ENCODE measurements at places on chromosomes 11 and 22.

GRCh38 chr11:99370549-99371216 is 349.9 kb downstream of the CNTN5 start:
- DNase-seq, result peak; percentile 87

DNA sequence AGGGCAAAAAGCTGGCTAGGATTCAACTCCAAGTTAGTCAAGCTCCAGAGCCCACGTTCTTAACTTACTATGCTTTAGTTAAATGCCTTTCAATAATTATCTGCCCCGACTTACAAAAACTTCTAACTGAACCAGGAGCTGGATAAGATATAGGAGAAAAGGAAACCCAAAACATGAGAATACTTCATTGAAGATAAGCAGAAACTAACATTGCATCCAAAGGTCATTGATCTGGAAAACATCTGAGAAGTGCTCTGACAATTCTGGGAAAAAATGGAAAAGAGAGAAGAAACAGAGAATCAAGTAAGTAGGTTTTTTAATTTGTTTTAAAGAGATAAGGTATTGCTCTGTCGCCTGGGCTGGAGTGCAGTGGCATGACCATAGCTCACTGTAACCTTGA is 27.2 kb downstream of the ACAT1 start:
- no peak for DNase-seq

DNA sequence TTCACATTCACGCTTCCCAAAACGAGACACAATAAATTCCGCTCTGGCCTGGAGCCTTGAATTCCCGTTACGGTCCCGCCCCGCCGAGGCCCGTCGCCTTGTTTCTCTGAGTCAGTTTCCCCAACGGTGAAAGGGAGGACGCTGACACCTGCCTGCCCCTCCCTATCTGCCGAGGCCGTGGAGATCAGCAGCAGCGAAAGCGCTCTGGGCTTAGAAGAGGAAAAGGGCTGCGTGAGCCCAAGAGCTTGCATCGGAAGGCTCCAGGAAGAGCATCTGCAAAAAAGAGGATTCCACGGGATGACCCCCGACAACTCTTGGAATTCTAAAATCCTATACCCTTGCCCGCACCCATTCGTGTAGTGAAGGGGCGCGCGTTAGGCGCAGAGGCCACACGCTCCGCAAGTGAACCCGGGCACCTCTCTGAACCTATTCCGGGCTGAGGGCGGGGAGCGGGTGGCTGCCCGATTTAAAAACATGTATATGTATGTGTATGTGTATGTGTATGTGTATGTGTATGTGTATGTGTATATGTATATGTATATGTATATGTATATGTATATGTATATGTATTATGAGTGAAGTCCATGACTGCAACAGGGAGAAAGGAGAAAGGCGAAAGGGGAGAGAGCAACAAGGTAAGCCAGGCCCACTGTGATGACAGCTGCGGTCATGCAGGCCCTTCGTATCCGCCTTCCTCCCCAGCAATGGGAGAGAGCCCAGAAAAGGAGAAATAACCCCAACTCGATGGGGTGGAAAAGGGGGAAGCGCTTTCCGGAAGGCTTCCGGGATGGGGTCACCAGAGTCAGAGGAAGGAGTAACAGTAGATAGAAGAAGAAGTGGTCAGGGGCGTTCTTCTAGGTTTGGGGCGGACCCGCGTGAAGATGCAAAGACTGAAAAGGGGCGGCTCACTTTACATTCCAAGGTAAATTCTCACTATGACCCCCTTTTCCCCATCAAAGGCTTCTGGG is 948 bp upstream of the MRTFA start:
- DNase-seq, result peak; percentile 25

GRCh38 chr22:23893121-23893944 is 850 bp upstream of the MIF start:
- no peak for DNase-seq

DNA sequence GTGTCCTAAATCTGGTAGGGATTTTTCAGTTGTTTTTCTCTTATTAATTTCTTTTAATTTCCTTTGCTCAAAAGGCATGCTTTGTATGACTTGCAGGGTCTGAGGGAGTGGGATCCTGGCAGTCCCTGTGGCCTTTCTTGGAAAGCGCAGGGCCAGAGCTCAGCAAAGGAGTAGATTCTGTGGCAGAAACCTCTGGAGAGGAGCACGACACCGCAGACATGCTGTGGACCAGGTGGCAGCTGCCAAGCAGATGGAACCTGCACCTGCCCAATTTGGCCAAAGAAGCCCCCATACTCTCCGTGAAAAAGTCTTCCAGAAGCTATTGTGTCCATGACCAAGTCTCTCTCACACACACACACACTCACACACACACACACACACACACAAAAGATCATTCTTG is 78.9 kb upstream of the FGF3 start:
- DNase-seq, result no peak

DNA sequence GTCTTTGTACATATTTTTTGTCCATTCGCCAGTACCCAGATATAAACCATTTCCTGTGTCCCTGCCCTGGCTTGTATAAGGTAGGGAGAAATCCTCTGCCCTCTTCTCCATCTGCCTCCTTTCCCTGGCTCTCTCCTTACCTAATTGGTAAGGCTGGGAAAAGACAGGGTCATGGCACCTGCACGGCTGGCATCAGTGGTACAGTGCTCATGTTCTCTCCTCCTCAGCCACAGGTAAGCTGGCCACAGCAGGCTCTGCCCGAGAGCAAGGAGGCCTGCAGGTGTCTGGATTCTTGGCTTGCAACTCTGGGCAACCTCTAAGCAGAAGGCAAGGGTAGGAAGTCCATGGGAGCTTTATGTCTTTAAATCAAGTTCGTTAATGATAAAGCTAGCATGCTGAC is 419.9 kb downstream of the BUD13 start:
- no peak for DNase-seq

DNA sequence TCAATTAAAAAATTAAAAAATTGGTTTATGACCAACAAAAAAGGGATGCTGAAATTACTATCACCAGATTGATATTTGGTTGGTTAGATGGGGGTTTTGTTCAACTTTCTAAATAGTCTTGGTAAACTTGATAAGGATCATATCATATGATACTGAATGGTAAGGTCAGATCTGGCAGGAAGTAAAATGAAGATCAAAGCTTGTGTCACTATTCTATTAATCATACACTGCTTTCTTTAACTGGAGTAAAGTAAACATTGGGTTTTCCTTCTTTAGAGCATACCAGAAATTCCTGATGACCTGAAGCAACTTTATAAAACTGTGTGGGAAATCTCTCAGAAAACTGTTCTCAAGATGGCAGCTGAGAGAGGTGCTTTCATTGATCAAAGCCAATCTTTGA is 40.2 kb downstream of the RRM1 start:
- no peak for DNase-seq

DNA sequence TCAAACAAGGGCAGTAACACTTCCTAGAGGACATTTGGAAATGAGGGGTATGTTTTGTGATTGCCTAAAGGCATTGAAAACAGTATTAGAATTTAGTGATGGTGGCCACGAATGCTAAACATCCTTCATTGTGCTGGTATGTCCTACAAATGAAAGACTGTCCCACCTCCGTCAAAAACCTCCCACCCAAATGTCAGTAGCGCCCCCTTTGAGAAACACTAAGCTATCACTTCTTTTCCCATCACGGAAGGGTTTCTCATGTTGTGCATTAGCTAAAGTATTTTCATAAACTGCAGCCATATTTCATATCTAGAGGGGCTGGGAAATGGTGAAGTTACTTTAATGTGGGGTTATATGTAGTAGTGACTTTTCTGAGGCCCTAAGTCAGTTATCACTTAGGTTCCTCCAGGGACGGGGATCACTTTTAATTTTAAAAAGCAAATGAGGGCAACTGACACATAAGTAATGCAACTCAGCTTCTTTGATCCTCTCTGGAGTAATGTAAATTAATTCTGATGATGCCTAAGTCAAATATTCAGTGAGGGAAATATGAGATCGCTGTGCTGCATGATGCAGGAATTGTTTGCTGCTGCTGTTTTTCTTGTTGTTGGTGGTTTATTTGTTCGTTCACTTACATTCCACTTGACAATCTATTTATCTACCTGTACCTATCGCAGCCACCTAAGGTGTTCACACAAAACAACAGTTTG is 1403.4 kb upstream of the TENM4 start:
- no peak for DNase-seq

- peak; percentile 50 for DNase-seq
These were observed 483 bp upstream of the HYLS1 start for GRCh38 chr11:125886997-125887372.

GRCh38 chr11:36452236-36452940 is 57.7 kb downstream of the TRAF6 start:
- DNase-seq, result peak; percentile 43

DNA sequence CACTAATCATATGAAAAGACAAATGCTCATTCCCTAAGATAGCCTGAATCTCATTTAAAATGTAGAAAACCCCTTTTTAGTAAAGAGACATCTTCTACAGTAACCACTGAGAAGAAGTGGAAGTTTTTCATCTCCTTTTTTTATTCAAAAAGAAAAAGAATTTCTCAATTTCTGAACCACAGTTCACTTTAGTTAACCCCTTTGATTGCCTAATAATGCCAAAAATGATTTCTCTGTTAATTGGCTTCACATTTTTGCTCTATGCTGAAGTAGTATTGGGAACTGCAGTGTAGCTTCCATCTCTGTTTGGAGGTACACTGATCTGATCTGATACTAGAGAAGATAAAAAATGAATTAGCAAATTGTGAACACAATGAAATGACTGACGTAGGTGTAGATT is 58.3 kb downstream of the CD44 start:
- DNase-seq, result no peak

DNA sequence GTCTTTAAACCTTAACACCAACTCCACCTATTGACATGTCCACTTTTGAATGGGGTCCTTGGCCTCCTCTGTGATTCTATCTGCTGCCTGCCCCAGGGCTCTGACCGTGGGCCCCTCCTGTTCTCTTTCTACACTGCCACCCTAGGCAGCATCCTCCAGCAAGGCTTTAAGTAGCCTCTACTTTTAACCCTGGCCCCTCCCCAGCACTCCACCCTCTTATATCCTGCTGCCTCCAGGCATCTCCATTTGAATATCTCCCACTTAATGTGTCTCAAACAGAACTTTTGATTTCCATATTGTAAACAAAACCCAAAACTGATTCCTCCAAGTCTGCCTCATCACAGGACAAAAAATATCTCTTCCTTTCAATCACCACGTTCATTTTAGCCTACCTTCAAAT is 90.5 kb upstream of the ARHGAP32 start:
- no peak for DNase-seq

- DNase-seq, result no peak
These were observed 179.3 kb upstream of the FAT3 start for GRCh38 chr11:92045301-92045700.

GRCh38 chr22:23182309-23183060 is 2.2 kb downstream of the BCR start:
- DNase-seq, result no peak

- DNase-seq, result no peak
These were observed 964.9 kb upstream of the CCDC90B start for GRCh38 chr11:84250834-84251613.
